Dermis microvascular lymphatic vessel endothelial cell (primary cell): ENCODE measurements at places on chromosomes 7 and 10.
A peak's percentile ranks its signal among the peaks of the same experiment; 100 is the strongest.

- DNase-seq, result peak; percentile 86
These were observed 246.2 kb downstream of the ETV1 start for GRCh38 chr7:13743226-13743625.

DNA sequence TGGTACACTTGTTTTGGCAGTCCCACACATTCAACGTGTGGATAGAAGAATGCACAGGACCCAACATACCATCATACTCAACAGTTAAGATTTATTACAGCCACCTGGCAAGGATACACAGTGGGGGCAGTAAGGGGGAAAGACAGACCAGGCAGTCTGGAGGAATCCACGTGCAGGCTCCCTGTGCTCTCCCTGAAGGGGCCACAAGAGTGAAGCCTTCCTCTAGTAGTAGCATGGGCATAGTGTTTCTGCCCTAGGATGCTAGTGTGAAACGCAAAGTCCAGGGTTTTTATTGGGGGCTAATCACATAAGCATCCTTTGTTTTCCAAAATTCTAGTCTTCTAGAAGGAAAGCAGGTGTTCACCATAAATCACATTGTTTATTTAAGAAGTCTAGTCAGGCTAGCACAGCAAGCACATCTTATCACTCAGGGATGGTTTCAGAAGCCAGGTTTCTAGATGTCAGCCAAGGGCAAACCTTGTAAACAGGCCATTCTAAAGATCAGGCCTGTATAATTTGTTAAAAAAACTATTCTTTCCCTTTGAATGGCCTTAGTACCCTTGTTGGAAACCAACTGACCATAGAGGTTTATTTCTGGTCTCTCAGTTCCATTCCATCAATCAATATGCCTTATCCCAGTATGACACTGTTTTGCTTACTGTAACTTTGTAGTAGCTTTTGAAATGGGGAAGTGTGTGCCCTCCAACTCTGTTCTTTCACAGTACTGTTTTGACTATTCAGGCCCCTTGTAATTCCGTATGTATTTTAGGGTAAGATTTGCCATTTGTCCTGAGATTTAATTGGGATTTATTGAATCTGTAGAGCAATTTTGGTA is 12.4 kb upstream of the TFAM start:
- DNase-seq, result no peak

DNA sequence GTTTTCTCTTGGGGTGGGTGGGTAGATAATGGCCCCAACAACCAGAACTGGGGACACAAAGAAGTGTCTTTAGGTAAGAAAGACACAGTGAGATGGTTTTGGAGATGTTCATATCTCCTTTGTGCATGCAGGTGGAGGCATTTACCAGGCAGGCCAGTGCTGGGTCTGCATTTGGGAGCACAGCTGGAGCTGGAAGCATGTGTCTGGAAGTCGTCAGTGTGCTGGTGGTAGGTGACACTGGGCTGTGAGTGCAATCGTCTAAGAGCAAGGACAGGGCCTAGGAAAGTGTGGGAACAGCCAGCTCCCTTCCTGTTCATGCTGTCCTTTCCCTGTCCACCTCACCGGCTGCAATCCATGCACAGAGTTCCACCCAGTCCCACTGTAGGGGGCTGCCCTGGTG is 88.3 kb upstream of the ZNF32 start:
- DNase-seq, result no peak

GRCh38 chr10:11687779-11688447 is 54.3 kb upstream of the ECHDC3 start:
- DNase-seq, result no peak

GRCh38 chr10:132580143-132580542 is 42.6 kb downstream of the INPP5A start:
- no peak for DNase-seq

DNA sequence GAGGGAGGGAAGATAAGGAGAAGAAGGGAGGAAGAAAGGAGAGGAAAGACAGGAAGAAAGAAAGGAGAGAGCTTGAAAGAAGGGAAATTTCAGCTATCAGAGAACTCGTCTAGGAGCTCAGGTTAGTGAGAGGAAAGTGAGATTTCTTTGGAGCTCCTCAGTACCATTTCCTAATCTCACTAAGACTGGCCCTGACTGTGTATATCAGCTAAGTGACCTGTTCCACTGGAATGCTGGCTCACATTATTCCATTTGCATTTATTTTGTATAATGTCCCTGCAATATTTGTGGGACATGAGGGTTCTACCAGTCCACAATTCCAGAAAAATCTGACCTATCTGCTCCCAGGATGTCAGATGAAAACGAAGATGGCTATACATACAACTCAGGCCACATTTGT is 114.7 kb upstream of the CELF2 start:
- no peak for DNase-seq

DNA sequence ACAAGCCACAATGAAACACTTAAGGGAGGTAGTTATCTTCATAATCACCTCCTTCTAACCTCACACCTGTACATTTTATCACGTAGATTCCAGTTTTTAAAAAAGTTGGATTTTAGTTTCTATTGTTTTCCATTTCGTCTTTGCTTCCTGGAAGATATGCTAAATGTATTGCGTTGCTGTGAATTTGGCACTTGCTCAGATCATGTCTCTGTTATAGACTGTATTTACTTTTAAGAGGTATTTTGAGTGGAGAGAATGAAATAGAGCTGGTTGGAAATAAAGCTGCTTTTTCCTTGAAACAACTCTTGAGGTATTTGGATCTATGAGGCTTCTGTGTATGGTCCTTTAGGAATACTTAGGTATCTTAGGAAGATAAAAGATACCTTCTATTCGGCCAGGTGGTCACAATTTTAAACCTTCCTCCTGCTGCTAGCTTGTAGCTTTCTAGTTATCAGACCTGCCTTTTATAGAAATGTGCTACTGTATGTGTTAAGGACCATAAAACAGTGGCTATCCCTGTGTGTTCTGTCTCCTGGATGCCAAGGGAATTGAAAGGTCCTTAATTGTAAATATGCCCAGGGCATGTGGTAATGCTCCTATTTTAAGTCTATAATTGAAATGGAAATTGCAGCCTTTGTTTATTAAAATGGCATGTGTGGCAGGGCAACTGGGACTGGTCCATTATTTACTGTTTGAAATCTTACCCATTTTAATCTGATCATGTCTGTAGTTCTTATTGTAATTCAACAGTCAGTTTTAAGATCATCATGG is 147.7 kb downstream of the SND1 start:
- no peak for DNase-seq

DNA sequence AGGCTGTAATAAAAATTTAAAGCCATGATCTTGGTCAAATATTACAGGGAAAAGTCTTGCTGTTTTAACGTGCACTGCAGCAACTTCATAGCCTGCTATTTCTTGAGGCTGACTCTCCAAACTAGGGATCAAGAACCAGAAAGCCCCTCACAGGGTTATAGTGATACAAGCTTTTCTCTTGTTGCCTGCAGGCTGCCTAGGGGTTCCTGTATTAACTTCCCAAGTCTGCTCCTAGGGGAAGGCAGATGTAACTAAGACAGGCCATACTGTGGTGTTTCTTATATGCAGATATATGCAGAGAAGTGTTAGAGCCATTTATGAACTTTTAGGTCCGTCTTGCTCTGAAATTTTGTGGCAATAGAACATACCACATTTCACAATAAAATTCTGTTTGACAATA is 175.7 kb downstream of the FOXP2 start:
- DNase-seq, result no peak

GRCh38 chr7:1585142-1585981 is 15.5 kb upstream of the PSMG3 start:
- no peak for DNase-seq

- no peak for DNase-seq
These were observed 29.7 kb upstream of the ZNRF2 start for GRCh38 chr7:30254717-30255063.

- DNase-seq, result no peak
These were observed 1.3 kb upstream of the CCDC136 start for GRCh38 chr7:128790315-128791041.

GRCh38 chr10:111015181-111015580 is 61.6 kb upstream of the ADRA2A start:
- DNase-seq, result no peak

DNA sequence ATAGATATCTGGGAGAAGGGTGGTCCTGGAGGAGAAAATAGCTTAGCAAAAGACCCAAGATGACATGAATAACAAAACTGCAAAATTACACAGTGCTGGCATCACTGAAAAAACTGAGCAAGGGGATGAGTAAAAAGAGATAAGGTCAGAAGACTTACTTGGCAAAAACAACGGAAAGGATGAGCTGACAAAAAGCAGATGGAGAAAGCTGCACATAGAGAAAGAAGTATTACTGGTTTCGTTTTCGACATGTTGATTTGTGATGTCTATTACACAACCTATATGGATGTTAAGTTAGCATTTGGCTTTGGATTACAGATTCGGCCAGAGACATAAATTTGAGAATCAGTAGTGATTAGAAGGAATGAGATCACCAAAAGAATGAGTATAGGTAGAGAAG is 132.1 kb downstream of the MACC1 start:
- DNase-seq, result no peak

GRCh38 chr7:121352323-121352722 is 23.5 kb downstream of the WNT16 start:
- no peak for DNase-seq

GRCh38 chr10:78451592-78451991 is 417.9 kb downstream of the RPS24 start:
- no peak for DNase-seq

GRCh38 chr10:7768417-7768816 is 19.4 kb downstream of the KIN start:
- DNase-seq, result no peak

DNA sequence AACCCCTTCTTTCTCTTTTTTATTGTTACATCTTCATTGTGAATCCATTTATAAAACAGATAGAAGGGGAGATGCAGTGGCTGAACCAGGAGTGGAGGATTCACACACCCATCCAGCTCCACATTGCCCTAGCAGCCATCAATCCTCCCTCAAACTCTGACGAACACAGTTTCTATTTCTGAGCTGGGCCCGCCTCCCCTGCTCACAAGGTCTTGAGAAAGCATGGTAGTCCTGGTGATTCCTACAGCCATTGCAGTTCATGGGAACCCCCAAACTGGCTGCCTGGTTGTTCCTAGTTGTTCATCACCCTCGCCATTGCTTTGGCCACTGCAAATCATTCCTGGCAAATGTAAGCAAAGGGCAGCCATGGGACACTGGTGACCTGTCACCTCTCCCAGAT is 258.5 kb upstream of the AOAH start:
- DNase-seq, result no peak

DNA sequence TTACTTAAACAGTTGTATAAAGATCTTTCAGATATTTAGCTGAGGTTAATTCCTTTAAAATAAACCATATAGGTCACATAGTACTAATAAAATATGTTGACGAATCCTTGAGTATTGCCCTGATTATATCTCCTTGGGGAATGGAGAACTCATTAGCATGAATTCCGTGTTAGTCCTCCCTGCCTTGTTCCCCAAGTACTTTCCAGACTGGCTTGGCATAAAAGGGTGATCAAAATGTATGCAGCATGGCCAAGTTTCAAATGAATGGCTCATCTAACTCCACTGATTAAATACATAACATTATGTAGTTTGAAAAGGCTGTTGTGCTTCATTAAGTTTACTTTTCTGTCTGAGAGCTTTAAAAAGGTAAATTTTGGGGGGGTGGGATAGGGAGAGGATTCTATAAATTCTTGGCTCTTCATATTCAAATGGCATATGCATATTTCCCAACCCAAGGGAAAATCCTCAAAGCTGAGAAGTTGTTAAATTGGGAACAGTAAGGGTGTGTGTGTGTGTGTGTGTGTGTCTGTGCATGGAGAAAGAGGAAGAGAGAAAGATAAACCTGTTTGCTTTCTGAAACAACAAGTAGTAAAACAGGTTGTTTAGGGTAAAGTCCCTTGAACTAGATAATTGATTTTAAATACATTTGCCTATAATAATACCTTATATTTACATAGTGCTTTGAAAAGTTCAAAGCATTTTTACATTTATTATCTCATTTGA is 4.8 kb upstream of the ADD3 start:
- DNase-seq, result no peak

DNA sequence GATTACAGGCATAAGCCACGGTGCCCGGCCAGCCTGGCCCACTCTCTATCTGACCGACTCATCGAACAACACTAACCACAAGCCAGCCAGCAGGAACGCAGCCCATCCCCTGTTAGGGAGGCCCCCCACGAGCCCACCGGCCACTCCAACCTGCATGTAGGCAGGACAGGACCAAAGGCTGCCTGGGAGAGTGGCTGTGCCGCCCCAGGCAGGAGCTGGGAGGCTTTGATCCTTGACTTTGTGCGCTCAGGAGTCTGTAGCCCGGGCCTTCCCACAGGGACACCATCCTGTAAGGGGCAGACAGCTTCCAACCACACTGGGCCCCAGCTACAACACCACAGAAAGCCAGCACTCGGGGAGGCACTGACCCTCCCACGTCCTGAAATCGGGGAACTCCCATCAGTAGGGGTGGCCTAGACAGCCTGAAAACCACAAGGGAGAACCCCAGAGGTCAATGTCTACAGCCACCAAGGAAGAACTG is 29.4 kb downstream of the GRID1 start:
- DNase-seq, result no peak

DNA sequence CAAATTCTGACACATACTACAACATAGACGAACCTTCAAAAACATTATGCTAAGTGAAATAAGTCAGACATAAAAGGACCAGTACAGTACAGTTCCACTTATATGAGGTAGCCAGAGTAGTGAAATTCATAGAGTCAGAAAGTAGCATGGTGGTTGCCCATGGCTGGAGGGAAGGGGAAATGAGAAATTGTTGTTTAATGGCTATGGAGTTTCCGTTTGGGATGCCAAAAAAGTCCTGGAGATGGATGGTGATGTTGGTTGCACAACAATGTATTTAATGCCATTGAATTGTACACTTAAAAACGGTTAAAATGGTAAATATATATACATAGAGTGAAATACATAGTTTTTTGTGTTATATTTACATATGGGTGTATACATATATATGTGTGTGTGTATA is 2.1 kb upstream of the SLC37A3 start:
- DNase-seq, result peak; percentile 56

GRCh38 chr7:37552030-37552429 is 103.4 kb upstream of the ELMO1 start:
- no peak for DNase-seq

GRCh38 chr7:140017034-140017433 is 45.7 kb downstream of the PARP12 start:
- no peak for DNase-seq

DNA sequence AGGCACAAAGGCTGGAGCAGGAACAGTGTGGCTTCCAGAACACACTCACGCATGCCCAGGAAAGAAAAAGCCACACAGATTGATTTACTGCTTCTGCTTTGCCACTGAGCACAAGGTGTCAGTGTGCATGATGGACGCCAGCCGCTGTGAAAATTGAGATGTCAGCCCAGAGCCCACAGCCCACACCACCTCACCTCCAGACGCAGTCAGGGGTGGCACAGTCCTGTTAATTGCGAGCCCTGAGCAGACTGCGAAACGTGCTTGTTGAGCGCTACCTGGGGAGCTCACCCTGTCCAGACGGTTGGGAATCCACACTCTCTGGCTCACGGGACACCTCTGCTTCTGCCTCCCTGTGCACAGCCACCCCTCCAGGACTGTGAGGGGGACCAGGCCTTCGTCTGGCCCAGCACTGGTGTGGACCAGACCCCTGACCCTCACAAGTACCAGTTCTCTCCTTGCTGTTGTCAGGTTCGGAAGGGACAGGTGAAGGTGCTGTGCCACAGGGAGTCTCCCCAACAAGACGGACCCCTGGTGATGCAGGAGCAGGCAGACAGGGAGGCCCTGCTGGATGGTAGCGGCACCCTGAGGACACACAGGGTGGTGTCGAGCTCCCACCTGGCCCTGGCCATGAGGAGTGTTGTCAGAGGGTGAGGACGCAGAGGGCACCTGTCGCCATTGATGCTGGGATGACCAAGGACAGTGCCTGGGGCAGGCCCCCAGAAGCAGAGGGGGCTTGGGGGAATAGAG is 15.3 kb downstream of the RASGEF1A start:
- no peak for DNase-seq
